Activated CD4-positive, alpha-beta T cell treated with anti-CD3 and anti-CD28 coated beads, Interleukin-2, amount 10 ng/mL, durations not matched to agents 7 days and 5 days (primary cell): ENCODE measurements at places on chromosomes 1 and 21.

- DNase-seq = no peak
These were observed 288.3 kb upstream of the SGIP1 start for GRCh38 chr1:66245691-66246090.

- DNase-seq = no peak
These were observed 37.1 kb upstream of the DOCK7 start for GRCh38 chr1:62725255-62725654.

DNA sequence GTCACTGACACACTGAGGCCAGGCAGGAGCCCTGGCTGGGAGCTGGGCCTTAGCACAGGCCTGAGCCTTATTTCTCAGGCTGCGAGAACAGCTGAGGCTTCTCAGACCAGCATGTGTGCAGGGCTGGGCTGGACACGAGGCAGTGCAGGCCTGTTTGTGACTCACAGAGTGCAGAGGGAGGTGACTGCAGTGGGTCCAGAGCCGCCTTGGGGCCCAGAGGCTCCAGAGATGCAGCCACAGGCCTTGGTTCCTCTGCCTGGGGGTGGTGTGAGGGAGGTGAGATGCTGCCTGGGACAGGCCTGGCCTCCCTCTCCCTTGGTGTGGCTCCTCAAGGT lies 61.2 kb upstream of the ETV3 start:
- no peak for DNase-seq

DNA sequence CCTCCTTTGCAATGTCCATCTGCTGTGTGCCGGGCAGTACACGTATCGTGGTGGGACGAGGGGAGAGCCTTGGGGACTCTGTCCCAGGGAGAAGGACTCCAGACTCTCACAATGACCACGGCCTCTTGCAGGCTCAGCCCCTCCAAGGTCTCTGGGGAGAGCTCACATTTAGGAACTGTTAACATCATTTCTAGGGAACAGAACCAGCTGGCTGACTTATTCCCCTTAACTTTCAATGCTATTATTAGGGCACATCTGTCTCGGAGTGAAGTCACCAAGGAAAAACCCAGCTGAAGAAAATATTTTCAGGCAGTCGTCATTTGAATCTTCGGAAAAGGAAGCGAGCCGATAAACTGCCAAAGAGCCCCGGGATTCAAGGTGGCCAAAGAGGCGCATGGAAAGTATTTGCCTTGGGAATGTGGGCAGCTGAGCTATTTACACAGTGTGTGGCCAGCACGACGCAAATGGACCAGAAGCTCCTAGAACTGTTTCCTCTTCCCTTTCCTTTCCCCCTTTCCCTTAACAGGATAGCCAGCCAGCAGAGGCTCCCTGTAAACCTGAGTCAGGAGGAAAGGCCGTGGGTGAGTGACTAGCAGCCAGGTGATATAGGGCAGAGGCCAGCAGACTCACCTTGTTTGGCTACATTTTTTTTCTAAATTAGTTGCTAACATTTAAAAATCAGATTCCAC lies 74.5 kb downstream of the ITPKB start:
- no peak for DNase-seq

DNA sequence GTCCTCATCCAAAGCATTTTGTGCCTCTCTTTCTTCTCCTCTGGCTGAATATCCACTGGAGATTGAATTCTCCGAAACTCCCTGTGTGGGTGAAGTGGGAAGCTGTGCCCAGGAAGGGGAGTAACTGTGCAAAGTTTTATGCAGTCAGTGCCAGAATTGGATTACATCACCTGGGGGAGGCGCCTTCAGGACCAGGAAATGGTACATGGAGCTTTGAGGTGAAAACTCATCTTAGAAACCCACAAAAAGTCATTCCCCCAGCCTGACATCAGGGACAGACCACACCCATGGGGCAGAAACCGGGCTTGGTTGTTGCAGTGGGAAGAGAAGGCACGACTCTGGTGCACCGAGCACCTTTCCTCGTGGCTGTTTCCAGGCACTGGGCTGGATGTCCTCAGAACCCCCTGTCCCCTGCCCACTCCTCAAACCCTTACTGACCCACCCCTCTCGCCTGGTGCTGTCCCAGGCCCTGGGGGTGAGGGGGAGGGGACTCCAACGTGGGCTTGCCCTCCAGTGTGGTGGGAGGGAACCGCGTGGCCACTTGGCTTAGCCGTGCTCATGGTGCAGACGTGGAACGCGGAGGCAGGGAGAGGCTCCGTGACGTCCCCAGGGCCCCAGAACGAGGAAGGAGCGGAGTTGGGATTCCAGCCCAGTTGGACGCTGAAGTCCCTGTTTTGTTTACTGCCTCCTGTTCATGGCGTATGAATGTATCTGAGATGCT lies 15.7 kb downstream of the TFF3 start:
- peak; percentile 63 for DNase-seq

- DNase-seq = no peak
These were observed 207.0 kb downstream of the TNR start for GRCh38 chr1:175536369-175536768.

GRCh38 chr1:206074839-206075238 lies 21.9 kb downstream of the RHEX start:
- DNase-seq = no peak

- peak; percentile 37 for DNase-seq
These were observed 1.6 kb upstream of the PFKL start for GRCh38 chr21:44298301-44298700.

- DNase-seq = no peak
These were observed 141.4 kb upstream of the ETS2 start for GRCh38 chr21:38664315-38664714.

GRCh38 chr1:236754525-236755210 lies 40.4 kb upstream of the MTR start:
- DNase-seq = no peak

GRCh38 chr1:183131166-183131565 lies 54.9 kb upstream of the LAMC2 start:
- no peak for DNase-seq

- DNase-seq = no peak
These were observed 12.4 kb downstream of the RUNX1 start for GRCh38 chr21:35036465-35037383.

GRCh38 chr1:111615870-111616715 lies 3.5 kb upstream of the RAP1A start:
- peak; percentile 61 for DNase-seq

- no peak for DNase-seq
These were observed 164.5 kb upstream of the BEND5 start for GRCh38 chr1:48940962-48941732.

DNA sequence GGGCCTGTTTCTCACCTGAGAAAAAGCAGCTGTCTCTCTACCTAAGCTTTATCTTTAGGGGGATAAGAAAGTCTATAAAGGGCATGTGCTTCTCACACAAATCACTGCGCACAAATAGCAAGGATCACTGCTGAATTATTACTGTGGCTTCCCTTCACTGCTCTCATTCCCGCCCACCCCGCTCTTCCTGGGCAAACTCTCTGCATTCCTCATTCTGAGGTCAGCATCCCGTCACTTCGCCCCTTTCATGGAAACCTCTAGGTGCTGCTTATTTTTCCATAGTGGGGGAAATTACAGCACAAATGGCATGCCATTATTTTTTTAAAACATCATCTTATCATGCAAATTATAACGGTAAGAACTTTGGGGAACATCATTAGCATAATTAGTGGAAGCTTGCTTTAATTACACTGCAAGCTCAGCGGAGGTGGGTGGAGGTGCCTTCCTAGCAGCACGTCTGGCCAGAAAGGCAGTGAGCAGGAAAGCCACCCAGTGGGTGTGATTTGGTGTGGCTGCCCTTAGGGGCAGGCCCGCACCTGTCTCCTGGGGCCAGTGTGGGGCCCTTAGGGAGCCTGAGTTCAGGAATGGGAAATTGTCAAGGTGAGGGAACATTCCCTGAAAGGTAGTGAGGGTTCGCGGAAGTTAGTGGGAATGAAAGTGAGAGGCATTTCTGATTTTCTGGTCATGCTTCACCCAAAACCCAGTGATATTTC lies 105.9 kb downstream of the LAMC2 start:
- DNase-seq = no peak

- DNase-seq = no peak
These were observed 34.1 kb downstream of the TRIT1 start for GRCh38 chr1:39849203-39849602.

GRCh38 chr21:39120876-39121599 lies 62.2 kb downstream of the PSMG1 start:
- DNase-seq = no peak

DNA sequence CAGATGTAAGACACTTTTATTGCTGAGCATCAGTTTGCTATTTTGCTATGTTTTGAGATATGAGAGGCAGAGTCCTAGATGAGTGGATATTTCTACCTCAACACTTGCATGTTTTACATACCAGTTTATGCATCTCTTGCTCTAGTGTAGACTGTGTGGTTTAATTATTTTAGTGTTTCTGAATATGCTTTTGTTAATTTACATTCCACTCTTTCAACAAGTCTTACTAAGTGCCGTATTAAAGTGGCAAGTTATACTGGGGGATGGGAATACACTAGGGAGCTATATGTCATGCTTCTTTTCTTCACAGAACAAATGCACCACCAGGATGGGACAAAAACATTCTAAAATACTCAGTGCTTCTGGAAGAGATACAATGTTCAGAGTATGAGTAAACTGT lies 507.7 kb upstream of the PRMT6 start:
- no peak for DNase-seq

- no peak for DNase-seq
These were observed 200.0 kb downstream of the PTPRU start for GRCh38 chr1:29436181-29436785.

DNA sequence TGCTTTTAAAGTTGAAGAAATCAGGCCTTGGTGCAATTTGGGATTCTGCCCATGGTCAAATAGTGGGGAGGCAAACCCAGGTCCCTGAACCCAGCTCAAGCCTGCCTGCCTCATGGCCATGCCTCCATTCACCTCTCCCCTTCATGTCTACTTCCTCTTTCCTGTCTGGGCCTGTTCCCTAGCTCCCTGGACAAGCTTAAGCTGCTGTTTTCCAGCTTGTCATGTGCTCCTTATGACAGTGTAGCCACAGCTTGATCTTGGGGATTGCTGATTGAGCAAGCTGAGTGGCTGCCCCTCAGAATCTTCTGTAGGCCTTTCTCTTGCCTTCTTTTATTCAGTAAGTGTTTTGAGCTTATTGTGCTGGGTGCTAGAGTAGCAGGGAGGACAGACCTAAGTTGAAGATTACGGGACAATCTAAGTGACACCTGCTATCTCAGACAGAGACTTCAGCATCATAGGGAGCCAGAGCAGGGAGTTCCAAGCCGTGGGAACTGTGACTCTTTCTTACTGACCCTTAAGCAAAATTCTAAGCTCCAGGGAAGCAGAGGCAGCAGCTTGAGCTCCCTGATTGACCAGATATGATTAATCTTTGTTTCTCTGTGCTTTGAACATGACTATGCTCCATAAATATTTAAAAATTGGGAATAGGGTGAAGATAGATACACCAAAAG lies 520 bp upstream of the MR1 start:
- peak; percentile 29 for DNase-seq

DNA sequence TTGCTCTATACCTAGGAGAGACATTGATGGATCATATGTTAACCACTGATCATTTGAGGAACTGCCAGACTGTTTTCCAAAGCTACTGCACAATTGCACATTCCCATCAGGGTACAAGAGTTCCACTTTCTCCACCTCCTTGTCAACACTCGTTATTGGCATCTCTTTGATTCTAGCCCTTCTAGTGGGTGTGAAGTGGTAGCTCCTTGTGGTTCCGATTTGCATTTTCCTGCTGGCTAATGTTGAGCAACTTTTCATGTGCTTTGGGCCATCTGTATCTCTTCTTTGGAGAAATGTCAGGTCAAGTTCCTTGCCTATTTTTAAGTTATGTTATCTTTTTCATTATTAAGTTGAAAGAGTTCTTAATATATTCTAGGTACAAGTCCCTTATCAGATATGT lies 90.1 kb downstream of the DMRTB1 start:
- DNase-seq = no peak

DNA sequence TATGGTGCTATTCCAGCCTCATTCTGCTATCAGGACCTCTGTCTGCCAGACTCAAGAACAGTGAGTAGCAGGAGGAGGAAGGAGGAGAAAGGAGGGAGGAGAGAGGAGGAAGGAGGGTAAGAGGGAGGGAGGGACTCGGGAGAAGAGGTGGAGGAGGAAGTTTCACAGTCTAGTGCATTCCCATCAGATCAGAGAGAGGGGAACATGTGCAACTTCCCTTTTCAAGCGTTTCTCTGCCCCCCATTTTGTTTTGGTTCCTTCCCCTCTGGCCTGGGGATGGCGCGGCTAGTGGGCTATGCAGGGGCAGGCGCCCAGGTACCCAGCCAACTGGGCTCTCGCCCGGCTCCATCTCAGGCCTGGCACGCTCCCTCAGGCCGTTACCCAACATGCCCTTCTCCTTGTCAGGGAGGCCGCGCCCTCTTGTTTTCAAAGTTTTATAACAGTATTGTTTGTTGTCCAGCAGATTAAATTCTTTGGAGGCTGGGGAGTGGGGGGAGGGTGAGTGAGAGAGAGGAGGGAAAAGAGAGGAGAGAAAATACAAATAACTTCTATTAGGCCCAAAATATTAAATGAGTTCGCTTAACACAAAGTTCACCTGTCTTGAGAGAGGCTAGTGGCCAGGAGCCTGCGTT lies 56.0 kb downstream of the CD46 start:
- DNase-seq = peak; percentile 3

DNA sequence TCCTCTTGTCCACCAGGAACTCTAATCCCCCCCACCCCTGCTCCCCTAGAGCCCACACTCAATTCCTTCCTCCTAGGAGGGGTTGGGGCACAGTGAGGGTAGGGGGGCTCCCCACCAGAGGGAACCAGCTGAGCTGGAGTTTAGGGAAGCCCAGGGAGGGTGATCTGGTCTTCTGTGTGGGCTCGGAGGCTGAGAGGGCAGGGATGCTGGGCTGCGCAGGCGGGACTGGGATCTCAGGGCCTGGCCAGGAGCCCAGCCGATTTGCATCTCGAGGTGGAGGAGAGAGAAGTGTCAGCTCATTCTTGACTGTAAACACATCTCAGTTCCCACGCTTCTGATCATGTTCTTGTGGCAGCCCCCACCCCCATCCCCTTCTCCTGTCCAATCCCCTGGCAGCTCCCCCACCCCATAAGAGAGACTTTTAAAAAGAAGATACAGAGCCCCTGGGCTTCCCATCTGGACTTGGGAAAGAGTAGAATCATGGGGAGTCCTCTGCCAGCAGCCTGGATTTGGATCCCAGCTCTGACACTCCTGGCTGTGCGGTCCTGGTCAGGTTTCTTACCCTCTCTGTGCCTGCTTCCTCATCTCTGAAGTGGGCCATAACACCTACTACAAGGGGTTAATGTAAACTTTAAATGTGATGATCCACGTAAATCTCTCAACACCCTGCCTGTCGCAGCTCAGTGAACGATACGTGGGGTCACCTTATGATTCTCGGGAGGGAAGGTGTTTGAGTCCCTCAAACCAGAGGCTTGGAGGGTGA lies 6.6 kb downstream of the PEAR1 start:
- no peak for DNase-seq

DNA sequence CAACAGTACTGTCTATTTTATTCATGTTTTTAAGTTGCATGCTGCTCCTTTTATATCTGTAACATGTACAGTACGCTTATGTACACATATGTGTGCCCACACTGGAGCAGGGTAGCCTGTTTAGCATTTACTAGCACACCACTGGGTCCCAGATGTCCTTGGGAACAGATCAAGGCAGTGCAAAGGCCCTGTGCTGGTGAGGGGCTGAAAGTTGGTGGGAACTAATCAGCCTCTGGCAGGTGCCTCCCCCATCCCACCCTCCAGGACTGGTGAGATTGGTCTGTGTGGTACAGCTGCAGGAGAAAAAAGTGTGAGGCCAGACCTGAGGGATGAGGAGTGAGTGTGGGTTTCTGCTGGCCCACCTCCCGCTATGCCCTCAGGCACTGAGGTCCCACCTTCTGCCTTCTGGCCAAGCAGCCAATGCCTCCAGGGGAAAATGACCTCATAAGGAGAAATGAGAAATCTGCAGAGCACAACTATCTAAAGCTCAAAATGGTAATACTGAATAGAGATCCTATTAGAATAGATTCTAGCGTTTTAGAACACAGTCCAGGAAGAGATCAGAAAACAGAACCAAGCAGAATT lies 58.9 kb downstream of the POFUT2 start:
- no peak for DNase-seq

GRCh38 chr1:15618077-15618654 lies 908 bp downstream of the DDI2 start:
- peak; percentile 17 for DNase-seq
